Activated T-helper 1 cell treated with anti-CD3 and anti-CD28 coated beads, Interleukin-12 subunit alpha, Interleukin-12 subunit beta, Interleukin-2, Interleukin-4 antibody, amounts not matched to agents 30 ng/mL and 10 ng/mL and 1 ng/mL, durations not matched to agents 14 hours and 24 hours and 36 hours (primary cell): ENCODE measurements at places on chromosomes 2 and 18.

DNA sequence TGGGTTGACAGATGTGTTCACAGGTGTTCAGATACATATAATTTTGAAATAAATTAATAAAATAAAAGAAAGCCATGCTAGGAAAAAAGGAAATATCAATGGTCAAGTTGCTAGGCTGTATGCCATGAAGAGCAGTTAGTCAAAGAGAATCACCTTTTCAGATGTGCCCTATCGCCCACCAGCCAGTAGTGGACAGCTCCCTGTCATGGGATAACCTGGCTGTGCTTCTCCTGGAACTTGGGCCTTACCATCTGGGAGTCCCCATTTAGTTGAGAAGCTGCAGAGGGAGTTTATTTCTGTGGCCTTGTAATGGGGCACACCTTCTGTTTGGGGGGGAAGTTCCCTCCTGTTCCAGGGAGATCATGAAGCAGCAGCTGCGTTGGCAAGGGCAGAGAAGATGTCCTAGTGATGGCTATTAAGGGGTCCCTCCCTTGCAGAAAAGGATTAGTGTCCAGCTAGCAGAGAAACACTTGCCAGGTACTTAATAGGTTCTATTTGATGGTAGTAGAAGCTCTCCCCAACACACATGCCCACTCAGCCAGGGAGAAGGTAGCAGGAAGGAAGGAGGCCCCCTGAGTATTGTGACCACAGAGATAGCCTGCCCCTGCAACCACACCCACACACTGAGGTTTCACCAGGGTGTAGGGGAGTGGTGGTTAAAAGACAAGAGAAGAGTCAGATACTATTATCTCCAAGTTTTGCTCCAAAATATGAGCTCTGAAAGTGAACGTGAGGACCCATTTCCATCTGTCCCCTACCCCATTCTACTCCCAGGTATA lies 117.7 kb downstream of the B3GNT2 start:
- DNase-seq, result no peak

DNA sequence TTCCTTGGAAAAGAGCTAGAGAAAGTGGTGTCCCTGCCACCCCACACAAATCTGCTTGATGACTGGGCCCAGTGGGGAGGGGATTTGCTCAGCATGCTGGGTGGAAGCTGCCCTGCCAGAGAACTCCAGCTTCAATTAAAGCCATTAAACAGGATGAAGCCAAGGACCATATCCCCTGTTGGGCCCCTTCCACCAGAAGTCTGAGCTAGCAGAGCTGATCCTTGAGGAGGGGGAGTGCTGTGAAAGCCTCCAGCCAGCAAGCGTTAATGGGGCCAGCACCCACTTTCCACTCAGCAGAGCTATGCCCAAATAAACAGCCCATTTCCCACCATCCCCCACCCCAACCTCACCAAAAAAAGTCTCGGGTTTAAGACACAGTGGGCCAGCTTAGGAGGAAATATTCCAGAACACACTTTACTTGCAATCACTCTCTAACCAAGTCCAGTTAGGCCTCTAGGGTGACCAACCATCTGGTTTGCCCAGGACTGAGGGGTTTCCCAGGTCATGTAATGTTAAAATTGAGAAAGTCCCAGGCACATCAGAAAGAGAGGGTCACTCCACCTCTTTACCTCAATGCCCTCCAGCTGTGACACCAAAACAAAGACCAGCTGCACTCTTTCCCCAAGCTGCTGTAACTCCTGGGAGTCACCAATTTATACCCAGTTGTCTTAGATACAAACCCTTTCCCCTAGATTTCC lies 132.3 kb downstream of the FOXI3 start:
- DNase-seq, result no peak

DNA sequence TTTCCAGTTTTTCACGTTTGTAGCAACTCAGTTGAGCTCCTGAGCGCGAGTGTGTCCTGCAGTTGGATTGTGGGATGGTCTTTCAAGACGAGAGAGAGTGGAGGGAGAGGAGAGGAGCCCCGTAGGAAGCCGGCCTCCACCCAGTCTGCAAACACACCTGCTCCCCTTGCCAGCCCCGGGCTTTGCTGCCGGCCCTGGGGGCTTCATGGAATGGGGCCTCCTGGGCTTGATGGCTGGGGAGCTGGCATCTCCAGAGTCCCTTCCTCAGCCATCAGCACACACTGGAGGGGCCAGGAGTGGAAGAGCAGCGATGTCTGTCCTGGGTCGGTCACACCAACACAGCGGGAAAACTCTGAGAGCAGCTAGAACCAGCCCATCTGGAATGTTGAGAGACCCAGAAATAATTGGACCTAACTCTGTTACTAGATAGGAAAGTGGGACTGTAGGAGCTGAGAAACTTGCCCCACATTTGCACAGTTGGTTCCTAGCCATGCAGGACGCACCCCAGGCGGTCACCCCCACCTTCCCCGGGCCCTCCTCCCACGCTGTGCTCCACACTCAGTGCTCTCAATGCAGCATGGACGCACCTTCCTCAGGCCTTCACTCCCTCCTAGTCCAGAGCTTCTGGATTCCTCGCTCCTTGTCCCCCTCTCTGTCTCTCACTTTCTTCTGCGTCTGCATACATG lies 69.6 kb downstream of the PTGR3 start:
- DNase-seq, result no peak

- DNase-seq, result no peak
Measured at GRCh38 chr2:29241955-29242565, 126.8 kb downstream of the CLIP4 start.

- no peak for DNase-seq
Measured at GRCh38 chr2:33091541-33092123, 144.9 kb downstream of the LTBP1 start.

- no peak for DNase-seq
Measured at GRCh38 chr2:239955087-239955988, 69.8 kb downstream of the NDUFA10 start.

DNA sequence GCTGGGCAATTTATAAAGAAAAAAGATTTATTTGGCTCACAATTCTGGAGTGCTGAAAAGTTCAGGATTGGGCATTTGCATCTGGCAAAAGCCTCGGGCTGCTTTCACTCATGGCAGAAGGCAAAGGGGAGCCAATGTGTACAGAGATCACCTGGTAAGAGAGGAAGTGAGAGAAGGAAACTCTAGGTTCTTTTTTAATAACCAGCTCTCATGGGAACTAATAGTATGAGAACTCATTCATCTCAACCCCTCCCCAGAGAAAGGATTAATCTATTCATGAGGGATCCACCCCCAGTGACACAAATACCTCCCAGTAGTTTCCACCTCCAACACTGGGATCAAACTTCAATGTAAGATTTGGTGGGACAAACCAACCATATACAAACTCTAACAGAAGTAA lies 129.0 kb downstream of the EVA1A start:
- DNase-seq, result no peak

- no peak for DNase-seq
Measured at GRCh38 chr2:173791502-173791901, 173.7 kb downstream of the SP3 start.

GRCh38 chr2:15588329-15588919 lies 3.2 kb upstream of the DDX1 start:
- no peak for DNase-seq

GRCh38 chr2:107383691-107384090 lies 443.0 kb upstream of the RGPD4 start:
- DNase-seq, result no peak
